ENCODE measurements at places on chromosomes 1 and 21. TPM values are rescaled to one million over a fixed set of nuclear protein-coding genes. Genes with fewer than 3 reads are reported as not detected.
A peak's percentile ranks its signal among the peaks of the same experiment; 100 is the strongest.

DNA sequence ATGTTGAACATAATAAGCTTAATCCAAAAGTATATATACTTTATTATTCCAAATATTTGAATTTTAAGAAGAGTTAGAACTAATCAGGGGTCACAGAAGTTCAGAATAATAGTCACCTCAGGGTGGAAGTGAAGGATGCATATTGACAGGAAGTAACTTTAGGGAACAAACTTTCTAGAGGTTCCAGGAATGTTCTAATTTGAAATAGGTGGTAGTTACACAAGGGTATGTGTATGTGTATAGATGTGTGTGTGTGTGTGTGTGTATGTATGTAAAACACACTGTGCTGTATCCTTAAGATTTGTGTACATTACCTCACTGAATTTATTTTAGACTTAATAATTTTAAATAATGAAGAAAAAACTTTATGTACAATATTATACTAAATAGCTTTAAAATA lies 110.4 kb downstream of the ACBD6 start:
- H3K36me3 ChIP-seq, result peaks cover 5% of the 10 kb centered on the region
- H3K27me3 ChIP-seq, result no peaks in the 10 kb centered on the region
- no peak overlapping the region for H3K27ac ChIP-seq
- no peaks in the 10 kb centered on the region for H3K4me1 ChIP-seq
- H3K4me3 ChIP-seq, result no peak overlapping the region

DNA sequence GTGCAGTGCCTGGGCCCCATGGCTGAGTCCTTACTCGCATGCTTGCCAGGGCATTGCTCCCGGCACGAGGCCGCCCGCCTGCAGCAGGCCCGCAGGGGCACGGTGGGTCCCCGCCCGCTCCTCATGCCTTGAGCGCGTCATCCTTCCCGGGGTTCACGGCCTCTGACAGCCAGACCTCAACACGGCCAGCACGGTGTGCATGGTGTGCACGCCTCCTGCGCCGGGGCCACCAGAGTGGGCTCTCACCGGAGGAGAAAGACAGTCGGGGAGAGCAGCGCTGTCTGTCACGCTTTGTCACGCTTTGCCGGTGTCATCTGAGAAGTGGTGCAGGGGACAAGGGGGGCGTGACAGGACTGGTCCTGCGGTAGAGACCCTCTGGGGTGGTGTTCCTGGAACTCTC lies 11.9 kb upstream of the COL18A1 start:
- H3K4me3 ChIP-seq, result no peak overlapping the region
- peaks cover 4% of the 10 kb centered on the region for H3K27me3 ChIP-seq
- no peaks in the 10 kb centered on the region for H3K4me1 ChIP-seq
- no peak overlapping the region for H3K27ac ChIP-seq
- no peak for DNase-seq

- no peak overlapping the region for H3K27ac ChIP-seq
- no peaks in the 10 kb centered on the region for H3K27me3 ChIP-seq
- no peak for DNase-seq
- no peaks in the 10 kb centered on the region for H3K36me3 ChIP-seq
- H3K4me3 ChIP-seq, result no peak overlapping the region
- H3K4me1 ChIP-seq, result no peaks in the 10 kb centered on the region
Measured at GRCh38 chr1:47405697-47406096, 10.4 kb upstream of the FOXE3 start.

- H3K27me3 ChIP-seq, result peaks cover 23% of the 10 kb centered on the region
- no peak within 1 kb of the TSS for H3K27ac ChIP-seq
- no peaks in the 10 kb centered on the region for H3K36me3 ChIP-seq
- peaks cover 12% of the 10 kb centered on the region for H3K4me1 ChIP-seq
- peak within 1 kb of the TSS; percentile 67 for H3K4me3 ChIP-seq
Measured at GRCh38 chr1:145425436-145426029, at the start of gene NBPF20. Gene NBPF20, minus strand, starts transcription at chr1:145425603. Its CDS starts 20,331 bp downstream, at chr1:145405272.

- DNase-seq, result no peak
- no peak overlapping the region for H3K27ac ChIP-seq
Measured at GRCh38 chr1:198902655-198903054, 263.8 kb downstream of the PTPRC start.

DNA sequence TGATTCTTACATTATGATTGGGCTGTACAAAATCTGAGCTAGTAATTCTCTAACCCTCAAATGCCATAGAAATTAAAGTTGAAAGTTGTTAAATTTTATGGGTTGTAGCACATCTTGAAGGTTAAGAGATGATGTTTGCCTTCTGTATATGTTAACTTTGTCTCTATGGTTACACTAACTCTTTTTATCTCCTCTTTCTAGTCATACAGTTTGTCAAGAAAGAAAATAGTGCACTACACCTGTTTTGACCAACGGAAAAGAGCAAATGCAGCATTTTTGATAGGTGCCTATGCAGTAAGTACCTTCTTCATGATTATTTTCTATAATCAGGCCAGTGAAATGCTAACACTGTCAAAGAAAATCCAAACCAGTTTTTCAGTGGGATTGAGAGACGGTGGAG lies 38.2 kb downstream of the CDC14A start:
- H3K4me3 ChIP-seq, result no peak overlapping the region
- H3K4me1 ChIP-seq, result peaks cover 59% of the 10 kb centered on the region
- H3K27ac ChIP-seq, result peak overlapping the region; percentile 70

Gene SLC1A7
- not detected for total RNA-seq

Gene SEC22B
- 23.2 TPM for total RNA-seq

Gene RUNX3
- 209 TPM for total RNA-seq

Gene AXDND1
- 1.1 TPM for total RNA-seq
